ENCODE measurements at places on chromosomes 11 and 22.

- DNase-seq, result peak; percentile 38
Measured at GRCh38 chr22:46528121-46528610, 9.3 kb downstream of the CELSR1 start.

- DNase-seq, result no peak
Measured at GRCh38 chr22:44622679-44623078, 79.3 kb upstream of the PRR5 start.

DNA sequence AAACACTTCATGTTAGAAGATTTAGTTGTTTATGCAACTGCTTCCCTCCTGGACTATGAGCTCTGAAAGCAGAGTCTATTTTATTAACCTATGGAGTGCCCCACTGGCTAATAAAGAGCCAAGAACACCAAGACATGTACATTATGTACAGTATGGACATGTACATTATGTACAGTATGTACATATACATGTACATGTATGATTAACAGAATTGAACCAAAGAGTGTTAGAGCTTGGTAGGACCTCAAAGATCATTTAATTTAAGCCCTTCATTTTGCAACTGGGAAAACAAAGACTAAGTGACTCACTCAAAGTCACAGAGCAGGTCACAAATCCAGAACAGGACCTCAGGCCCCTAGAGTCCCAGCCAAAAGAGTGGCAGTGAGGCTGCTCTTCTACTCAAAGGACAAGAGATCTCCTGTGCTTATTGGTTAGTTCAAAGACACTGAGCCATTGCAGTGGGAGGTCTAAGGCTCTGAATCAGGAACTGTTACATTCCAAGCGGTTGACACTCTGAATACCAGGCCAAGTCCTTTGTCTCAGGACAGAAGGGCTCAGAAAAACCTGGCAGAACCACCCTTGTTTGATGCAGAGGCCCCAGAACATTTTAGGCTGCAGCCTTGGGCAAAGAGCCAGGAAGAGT, 103.8 kb downstream of the FAM168A start:
- peak; percentile 91 for DNase-seq

DNA sequence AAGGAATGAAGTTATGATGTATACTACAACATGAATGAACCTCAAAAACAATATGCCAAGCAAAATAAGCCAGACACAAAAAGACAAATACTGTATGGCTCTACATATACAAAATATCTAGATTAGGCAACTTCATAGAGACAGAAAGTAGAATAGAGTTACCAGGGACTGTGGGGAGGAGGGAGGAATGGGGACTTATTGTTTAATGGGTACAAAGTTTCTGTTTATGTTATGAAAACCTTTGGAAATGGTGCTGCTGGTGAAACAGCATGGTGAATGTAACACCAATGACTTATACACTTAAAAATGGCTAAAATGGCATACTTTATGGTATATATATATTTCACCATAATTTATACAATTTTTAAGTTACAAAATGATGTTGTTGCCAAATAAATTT, 4.1 kb downstream of the AQP11 start:
- DNase-seq, result no peak

- DNase-seq, result no peak
Measured at GRCh38 chr11:94111660-94112059, 17.0 kb upstream of the PANX1 start.

DNA sequence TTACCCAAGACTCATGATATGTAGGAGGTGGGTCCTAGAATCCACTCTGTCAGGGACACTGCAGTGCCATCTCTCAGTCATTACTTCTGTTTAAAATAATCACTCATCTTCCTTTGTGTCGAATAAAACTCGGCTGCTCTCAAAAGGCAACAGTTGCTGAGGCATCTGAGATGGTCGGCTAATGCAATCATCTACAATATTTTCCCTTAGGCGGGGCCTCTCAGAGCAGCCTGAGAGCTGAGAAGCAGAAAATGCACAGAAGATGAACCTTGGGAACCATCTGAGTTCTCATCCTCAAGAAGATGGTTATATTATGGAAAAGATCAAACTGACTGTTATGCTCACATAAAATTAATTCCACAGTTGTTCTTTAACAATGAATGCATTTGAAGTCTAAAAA, 1518.2 kb upstream of the TENM4 start:
- DNase-seq, result peak; percentile 45

DNA sequence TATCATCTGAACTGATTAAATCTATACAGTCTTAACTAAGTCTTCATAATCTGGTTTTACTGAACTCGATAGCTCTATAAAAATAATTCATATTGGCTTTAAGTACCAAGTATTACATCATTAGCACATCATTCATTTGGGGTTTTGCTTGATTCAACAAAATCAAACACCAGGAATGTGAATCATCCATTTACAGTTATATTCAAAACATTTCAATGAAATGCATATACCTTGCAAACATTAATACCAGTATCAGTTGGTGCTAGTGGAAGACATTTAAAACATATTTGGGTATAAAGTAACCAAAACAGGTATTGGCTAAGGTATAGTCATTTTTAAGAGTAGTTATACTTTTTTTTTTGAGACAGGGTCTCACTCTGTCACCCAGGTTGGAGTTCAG, 12.2 kb upstream of the CCDC89 start:
- DNase-seq, result peak; percentile 42

- DNase-seq, result no peak
Measured at GRCh38 chr11:77147668-77148321, 19.7 kb downstream of the MYO7A start.

DNA sequence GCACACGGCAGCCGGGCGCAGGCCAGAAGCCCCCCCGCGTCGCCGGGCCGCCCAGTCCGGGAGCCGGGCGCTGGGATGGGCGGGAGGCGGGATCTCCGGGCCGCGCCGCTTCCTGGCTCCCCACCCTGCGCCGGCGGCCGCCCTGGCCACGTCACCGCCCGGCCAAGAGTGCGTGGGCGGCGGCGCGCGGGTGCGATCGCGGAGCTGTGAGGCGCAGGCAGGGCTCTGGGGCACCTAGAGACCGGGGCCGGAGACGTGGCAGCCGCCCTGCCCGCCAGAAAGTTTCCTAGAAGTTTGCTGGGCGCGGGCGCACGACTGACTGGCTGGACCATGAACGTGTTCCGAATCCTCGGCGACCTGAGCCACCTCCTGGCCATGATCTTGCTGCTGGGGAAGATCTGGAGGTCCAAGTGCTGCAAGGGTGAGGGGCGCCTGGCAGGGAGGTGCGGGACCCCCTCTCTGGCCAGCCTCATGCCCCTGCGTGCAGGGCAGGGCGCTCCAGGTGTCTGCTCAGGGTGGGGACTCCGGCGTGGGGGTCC, at the start of gene KDELR3:
KDELR3 (plus strand) TSS at position 193 of the 539 bp plus-strand sequence; CDS start at position 331, 138 bp downstream.
- DNase-seq, result peak; percentile 80

DNA sequence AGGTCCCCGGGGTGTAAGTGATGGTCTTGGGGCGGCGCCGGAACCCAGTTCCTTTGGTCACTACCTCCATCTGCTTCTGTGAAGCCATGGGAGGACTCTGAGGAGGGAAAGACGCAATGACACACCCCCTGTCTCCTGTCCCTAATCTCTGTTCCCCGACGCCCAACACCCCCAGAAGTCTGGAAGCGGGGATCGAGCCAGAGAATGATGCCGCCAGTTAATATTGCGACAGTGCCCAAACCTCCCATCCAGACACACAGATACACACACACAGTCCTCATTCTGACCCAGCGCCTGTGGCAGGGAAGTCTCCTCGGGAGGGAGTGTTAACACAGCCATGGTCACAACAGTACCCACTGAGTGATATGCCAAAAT, 352 bp downstream of the C22orf23 start:
- DNase-seq, result peak; percentile 13

GRCh38 chr11:110089617-110090282, 3.4 kb upstream of the ZC3H12C start:
- DNase-seq, result no peak

DNA sequence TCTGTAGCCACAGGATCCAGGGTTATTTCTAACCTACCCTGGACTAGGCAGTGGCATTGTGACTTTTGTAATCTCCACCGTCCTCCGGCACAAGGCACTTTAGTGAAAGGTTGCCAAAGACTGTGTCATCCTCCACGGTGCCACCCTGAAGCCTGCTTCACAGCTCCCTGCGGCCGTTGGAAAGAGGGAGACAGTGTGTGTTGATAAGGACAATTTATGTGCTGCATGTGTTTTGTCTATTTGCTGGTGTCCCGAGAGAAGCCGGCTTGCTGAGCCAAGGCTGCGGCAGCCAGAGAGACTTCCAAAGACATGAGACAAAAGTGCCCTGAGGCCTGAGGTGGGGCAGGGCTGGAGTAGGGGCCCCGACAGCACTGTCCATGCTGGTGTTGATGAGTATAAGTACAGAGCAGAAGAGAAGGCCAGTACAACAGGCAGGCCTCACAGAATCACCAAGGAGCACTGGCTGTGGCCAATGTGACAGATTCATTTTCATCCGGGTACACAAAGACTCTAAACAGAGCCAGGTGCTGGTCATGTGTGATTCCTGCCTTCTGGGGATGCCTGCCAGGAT, 40.9 kb downstream of the GALNT18 start:
- DNase-seq, result no peak

- DNase-seq, result no peak
Measured at GRCh38 chr22:49953027-49953679, 7.4 kb upstream of the PIM3 start.

- DNase-seq, result no peak
Measured at GRCh38 chr22:46998331-46998730, 235.9 kb downstream of the TBC1D22A start.

- no peak for DNase-seq
Measured at GRCh38 chr22:45682064-45682463, 10.4 kb downstream of the ATXN10 start.

DNA sequence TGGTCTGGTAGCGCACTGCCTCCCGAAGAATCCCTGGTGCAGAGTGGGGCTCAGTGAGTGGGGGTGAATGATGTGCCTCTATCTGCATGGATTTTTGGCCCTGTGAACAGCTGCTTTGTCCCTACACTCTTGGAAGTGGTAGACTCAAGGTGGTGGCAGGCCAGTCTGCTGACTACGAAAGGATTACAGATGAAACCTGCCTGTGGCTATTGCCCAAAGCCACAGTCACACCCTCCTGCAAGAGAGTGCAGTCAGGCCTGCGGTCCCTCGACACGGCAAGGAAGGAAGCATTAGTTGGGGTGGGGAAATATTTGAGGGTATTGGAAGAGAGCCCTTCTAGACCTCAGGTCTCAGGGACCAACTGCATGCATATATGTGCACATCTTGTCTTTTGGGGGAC, 63.7 kb downstream of the DSCAML1 start:
- no peak for DNase-seq

- peak; percentile 65 for DNase-seq
Measured at GRCh38 chr11:73410627-73411026, 34.4 kb downstream of the RELT start.

- peak; percentile 33 for DNase-seq
Measured at GRCh38 chr11:115377882-115378296, 126.3 kb downstream of the CADM1 start.

DNA sequence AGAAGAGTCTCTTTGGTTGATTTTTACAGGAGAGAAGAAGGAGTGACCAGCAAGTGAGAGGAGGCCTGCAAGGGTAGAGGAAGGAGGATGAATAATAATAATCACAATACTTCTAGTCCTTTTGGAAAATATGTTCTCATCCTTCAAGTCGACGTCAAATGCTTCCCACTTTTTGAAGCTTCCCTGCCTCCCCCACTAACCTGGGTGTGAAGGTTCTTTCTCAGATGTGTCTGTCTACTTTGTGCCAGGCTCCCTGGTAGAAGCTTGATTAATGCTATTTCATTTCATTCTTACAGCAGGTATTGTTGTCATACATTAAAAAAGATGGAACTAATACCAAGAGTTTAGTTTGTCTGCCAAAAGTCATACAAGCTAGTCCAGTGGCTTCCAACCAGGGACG, 17.1 kb downstream of the TENM4 start:
- DNase-seq, result no peak

- peak; percentile 38 for DNase-seq
Measured at GRCh38 chr11:26245046-26245445, 86.9 kb upstream of the ANO3 start.

DNA sequence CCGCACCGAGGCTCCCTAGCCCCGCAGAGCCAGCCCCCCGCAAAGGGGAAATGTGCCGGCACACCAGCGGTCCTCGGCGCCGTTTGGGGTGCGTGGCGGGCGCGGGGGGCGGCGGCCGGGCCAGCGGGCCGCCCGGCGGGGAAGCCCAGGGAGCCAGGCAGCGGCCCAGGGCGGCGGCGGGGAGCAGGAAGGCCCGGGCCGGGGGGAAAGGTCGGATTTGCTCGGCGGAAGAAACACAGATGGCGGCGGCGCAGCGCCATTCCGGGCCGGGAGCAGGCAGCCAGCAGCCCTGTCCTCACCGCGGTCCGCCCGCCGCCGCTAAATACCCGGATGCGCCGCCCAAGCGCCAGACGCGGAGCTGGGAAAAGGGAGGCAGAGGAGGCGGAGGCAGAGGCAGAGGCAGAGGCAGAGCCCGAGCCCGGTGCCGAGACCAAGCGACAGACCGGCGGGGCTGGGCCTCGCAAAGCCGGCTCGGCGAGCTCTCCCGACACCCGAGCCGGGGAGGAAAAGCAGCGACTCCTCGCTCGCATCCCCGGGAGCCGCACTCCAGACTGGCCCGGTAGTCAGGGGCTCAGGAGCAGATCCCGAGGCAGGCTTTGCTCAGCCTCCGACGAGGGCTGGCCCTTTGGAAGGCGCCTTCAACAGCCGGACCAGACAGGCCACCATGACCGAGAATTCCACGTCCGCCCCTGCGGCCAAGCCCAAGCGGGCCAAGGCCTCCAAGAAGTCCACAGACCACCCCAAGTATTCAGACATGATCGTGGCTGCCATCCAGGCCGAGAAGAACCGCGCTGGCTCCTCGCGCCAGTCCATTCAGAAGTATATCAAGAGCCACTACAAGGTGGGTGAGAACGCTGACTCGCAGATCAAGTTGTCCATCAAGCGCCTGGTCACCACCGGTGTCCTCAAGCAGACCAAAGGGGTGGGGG, 2.6 kb upstream of the GCAT start:
- DNase-seq, result peak; percentile 88

DNA sequence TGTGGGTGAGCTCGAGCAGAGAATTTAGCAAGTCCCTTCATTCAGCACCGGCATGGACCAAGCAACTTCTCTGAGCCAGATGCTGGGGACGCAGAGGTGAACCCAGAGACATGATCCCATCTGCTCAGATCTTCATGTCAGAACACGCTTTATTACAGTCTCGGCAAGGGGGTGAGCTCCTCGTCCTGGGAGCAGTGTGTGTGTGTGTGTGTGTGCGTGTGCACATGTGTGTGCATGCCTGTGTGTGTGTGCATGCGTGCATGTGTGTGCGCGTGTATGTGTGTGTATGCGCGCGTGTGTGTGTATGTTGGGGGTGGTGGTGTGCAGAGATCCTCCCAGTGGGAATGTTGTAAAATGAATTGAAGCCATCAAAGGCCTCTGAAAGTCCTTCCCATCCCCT, 9.8 kb downstream of the MIAT start:
- DNase-seq, result no peak

DNA sequence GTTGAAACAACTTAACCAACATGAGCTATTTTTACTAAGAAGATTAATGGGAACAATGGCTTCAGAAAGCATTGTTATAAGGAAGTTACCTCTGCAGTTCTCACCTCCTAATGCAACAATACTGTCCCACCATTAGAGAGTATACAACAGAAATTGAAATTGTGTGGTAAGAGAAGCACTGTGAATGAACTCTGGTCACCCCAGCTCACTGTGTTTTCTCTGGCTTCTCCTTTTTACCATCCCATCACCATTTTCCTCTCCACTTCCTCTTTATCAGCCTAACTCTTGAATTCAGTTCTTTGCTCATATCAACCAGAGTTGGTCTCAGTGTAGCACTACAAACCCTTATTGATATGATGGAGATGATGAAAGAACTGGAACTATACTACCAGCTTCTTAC, 138.0 kb upstream of the POU2AF2 start:
- DNase-seq, result no peak

- no peak for DNase-seq
Measured at GRCh38 chr11:107243929-107244328, 213.7 kb downstream of the CWF19L2 start.
